Activated CD4-positive, alpha-beta memory T cell treated with anti-CD3 and anti-CD28 coated beads, Interleukin-2, amount 10 ng/mL, durations not matched to agents 7 days and 5 days (primary cell): ENCODE measurements at places on chromosomes 13 and 19.

GRCh38 chr19:40717325-40717879 lies 490 bp downstream of the ITPKC start:
- no peak for DNase-seq

GRCh38 chr13:73576291-73576690 lies 517.5 kb downstream of the KLF5 start:
- DNase-seq, result no peak

- no peak for DNase-seq
Observed at GRCh38 chr13:29847501-29847983, 2.9 kb downstream of the UBL3 start.

- DNase-seq, result no peak
Observed at GRCh38 chr13:93751117-93751516, 524.5 kb downstream of the GPC6 start.

- peak; percentile 37 for DNase-seq
Observed at GRCh38 chr19:3365836-3366752, at the start of gene NFIC. Gene NFIC, plus strand, starts transcription at chr19:3366583. Its CDS starts 54 bp downstream, at chr19:3366637.

DNA sequence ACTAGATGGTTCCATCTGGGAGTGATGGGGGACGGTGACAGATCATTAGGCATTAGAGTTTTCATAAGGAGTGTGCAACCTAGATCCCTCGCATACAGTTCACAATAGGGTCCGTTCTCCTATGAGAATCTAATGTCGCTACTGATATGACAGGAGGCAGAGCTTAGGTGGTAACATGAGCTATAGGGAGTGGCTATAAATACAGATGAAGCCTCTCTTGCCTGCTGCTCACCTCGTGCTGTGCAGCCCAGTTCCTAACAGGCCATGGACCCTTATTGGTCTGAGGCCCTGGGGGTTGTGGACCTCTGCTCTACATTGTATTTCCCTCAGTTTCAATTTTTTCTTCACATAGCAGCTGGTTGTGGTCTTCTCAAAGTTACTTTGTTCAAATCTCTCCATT lies 56.5 kb downstream of the CDK8 start:
- DNase-seq, result no peak

GRCh38 chr13:99224021-99224420 lies 23.4 kb downstream of the UBAC2 start:
- no peak for DNase-seq

DNA sequence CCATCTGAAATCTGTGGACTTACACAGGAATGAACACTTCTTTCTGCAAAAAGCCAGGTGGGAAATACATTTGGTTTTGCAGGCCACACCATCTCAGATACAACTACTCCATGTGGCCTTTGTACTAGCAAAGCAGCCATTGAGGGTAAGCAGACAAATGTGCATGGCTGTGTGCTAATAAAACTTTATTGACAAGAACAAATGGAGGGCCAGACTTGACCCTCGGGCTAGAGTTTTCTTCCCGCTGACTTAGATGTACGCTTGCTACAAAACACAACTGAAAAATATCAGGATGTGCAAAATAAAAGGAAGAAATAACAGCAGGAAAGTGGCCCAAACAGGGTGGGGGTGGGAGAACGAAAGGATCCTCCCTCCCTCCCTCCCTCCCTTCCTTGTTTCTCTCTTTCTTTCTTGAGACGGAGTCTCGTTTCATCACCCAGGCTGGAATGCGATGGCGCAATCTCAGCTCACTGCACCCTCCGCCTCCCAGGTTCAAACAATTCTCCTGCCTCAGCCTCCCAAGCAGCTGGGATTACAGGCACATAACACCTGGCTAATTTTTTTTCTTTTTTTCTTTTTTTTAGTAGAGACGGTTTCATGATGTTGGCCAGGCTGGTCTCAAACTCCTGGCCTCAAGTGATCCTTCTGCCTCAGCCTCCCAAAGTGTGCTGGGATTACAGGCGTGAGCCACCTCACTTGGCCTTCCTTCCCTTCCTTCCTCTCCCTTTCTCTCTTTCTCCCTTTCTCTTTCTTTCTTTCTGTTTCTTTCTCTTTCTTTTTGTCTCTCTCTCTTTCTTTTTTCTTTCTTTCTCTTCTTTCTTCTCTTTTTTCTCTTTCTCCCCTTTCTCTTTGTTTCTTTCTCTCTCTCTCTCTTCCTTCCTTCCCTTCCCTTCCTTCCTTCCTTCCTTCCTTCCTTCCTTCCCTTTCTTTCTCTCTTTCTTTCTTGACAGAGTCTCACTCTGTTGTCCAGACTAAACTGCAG lies 29.3 kb downstream of the CCL25 start:
- DNase-seq, result no peak
